ENCODE measurements at places on chromosomes 7 and 10.

DNA sequence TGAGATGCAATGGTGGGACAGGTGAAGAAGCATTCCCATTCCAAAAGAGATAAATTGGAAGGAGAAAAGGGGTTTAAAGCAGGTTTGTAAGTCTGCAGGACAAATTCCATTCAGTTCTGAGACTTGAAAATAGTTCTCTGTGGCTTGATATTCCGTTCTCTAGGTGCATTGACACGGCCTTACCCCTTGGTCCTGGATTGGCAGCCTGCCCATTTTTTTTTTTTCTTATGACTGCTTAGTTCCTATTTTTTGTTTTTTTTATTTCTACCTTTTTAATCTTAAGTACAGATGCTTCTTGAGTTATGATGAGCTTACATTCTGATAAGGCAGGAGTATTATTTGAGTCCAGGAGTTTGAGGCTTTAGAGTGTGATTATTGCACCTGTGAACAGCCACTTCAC, 70.6 kb downstream of the MLLT10 start:
- DNase-seq, result no peak

GRCh38 chr10:2927958-2928840, 139.1 kb upstream of the PFKP start:
- no peak for DNase-seq

DNA sequence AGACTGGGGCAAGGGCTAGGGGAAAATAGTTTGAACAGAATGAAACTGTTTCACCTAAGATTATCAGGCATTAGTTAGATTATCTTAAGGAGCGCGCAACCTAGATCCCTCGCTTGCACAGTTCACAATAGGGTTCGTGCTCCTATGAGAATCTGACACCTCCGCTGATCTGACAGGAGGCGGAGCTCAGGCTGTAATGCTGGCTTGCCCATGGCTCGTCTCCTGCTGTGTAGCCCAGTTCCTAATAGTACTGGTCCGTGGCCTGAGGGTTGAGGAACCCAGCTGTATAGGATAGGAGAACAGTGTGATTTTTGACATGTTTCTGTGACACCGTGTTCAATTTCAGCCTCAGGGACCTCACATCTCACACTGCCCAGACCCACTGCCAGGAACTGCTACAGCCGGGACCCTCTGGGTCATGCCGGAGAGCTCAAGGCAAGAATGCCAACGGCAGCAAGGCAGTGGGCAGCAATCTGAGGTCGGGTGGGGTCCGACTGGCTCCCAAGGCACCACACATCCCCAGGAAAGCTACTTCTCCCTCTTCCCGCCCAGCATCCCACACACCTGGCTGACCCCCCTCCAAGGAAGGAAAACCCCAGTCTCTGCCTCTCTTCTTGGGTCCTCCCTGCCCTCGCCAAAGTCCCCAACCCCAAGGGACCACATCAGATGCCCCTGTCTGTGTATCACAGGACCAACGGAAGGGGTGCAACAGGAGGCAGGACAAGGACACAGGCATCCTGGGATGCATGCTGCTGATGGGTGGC, 31.7 kb downstream of the CAMK2B start:
- no peak for DNase-seq

DNA sequence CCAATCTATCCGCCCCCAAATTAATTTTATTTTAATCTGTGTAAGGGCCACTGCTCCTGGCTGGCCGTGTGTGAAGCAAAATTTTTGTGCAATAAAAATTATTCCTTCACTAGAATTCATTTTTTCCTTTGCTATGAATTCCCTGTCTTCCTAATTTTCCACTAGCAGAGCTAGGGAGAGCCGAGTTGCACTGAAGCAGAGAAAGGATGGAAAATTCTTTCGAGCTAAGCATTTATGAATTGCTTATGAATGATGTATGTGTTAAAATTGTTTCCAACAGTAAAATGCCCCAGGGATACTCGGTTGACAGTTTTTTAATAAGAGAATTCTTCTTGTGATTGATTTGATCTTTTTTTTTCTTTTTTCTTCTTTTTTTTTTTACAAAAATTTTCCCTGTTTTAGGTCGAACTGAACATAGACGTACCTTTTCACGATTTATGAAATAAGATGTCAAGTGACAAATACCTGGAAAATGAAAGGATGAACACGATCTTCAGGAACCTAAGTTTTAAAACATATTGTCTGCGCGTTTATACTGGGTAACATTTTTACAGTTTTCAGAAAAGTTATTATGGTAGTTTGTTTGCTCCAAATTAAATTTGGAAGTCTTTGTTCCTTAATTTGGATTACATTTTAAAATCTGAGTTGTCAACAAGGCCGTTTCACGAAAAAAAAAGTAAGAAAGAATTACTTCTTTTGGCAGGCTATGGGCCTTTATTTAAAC, 288.8 kb upstream of the NFE2L3 start:
- DNase-seq, result no peak

- no peak for DNase-seq
These were observed 691.8 kb downstream of the SUGCT start for GRCh38 chr7:40826411-40827221.

GRCh38 chr10:6737080-6737641, 157.1 kb upstream of the PRKCQ start:
- no peak for DNase-seq

GRCh38 chr10:10626734-10627133, 390.9 kb upstream of the CELF2 start:
- DNase-seq, result no peak

DNA sequence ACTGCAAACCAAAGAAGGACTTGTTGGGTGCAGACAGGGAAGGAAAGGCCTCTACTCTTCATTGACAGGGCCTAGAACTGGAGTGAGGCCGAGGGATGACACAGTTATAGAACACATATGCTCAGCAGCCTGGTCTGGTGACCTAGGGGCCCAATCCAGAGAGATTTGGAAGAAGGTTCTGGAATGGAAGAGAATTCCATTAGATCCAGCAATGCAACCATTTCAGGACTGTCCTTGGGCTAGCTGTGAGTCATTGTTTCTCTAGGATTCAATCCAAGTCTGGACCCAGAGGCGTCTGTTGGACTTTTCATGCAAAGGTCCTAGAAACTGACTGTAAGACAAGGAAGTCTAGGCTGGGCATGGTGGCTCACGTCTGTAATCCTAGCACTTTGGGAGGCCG, 59.2 kb downstream of the WIPF3 start:
- no peak for DNase-seq

GRCh38 chr7:16739863-16740622, 13.5 kb upstream of the TSPAN13 start:
- DNase-seq, result no peak

DNA sequence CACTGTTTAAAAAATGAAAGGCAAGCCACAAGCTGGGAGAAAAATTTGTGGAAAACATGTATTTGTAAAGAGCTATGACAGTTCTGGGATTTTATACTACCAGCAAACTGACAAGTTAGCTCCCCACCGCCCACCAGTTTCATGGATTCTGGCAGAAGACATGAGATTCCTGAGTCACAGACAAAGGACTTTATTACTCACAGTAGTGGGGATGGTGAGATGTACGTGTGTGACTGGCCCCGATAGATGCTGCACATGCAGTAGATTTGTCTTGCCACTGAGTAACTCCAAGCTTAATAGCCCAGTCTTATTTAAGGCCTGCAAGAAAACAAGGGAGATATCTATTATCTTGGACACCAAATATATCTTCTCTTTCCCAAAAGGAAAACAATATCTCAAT, 281.7 kb downstream of the AHR start:
- DNase-seq, result no peak

GRCh38 chr10:112213098-112213823, 29.7 kb upstream of the GPAM start:
- no peak for DNase-seq

Measured in cortex of kidney (tissue), 1 donor.